GM13976 (cell line): ENCODE measurements at places on chromosomes 1 and 21.
A peak's percentile ranks its signal among the peaks of the same experiment; 100 is the strongest.

DNA sequence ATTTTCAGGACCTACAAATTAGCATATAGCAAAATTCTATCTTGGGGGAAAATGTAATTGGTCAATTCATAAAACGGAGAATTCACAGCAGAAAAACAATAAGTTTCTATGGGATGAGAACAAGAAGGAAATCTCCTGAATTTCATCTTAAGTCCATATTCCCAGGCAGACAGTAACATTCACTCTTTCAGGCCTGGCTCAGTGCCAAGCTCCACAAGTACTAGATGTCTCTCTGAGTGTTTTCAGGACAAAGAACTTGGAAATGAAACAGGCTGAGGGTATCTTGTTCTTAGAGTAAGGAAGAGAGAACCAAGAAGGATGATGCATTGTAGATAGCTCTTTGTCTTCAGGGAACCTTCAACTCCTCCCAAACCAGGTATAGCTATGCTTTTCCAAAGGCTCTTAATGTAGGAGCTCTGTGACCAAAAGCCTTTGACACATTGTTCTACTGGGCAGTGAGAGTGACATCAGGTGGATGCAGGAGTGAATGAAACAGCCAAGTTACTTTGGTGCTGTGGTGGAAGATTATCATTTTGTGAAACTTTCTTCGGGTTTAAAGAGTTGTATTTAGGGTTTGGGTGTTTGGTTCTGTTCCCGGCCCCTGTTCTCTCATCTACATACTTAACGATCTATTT lies 298.3 kb downstream of the GPATCH2 start:
- DNase-seq = no peak

DNA sequence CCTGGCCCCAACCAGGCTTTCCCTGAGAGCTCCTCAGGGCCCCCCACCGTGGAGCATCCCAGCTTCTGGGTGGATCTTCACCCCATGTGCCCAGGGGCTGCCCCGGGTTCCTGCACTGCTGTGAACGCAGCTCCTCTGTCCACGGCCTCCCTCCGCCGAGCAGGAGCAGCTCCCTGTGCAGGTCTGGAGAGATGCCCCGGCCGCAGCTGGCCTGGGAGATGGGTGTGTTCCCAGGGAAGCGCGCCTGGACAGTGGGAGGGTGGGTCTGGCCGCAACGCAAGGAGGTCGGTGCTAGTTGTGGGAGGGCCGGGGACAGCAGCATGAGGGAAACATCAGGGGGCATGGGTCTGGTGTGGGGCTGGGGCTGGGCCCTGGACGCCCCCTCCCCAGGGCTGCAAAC lies 71.3 kb downstream of the MORN1 start:
- DNase-seq = no peak

- DNase-seq = no peak
These were observed 58.1 kb downstream of the KIAA0040 start for GRCh38 chr1:175134500-175134899.

DNA sequence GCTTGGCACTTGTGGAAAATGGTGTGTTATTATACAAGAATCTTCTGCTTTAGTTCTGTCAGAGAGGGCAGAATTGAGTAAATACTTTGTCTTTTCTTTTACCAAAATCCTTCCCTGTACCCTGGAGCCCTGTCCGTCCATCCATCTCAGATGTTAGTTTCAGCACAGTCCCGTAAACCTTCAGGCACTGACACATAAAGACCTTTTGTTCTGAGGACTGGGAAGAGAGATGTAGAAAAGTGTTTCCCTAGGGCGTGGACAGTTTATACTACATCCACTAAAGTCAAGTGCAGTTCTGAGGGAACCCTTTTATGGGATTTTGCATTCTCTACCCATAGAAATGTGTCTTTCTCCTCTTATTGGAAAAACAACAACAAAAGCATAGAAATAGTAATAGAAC lies 162.4 kb downstream of the PDE4B start:
- no peak for DNase-seq

DNA sequence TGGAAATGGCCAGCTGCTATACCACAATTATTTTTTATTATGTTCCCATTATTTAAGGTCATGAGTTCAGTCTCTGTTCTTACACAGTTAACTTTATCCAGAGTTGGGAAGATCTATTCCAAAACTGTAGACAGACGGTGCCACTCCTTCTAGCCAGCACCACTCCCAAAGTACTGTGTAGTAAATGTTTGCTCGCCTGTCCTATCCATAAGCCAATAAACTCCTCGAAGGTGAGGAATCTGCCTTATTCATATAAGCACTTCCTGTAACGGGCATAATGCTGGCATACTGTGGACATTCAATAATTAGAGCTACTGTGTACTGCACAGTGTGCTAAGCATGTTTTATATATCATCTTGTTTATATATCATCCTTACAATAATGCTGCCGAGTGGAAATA lies 26.1 kb upstream of the STMN1 start:
- DNase-seq = no peak

- no peak for DNase-seq
These were observed 22.9 kb downstream of the NIPAL3 start for GRCh38 chr1:24438423-24438901.

- DNase-seq = no peak
These were observed 29.0 kb upstream of the CCDC190 start for GRCh38 chr1:162889989-162890388.

GRCh38 chr1:26269198-26269550 lies 10.7 kb upstream of the SH3BGRL3 start:
- DNase-seq = no peak

GRCh38 chr1:205396967-205397616 lies 24.8 kb downstream of the LEMD1 start:
- peak; percentile 54 for DNase-seq

GRCh38 chr1:87864676-87865075 lies 536.0 kb downstream of the LMO4 start:
- no peak for DNase-seq

GRCh38 chr21:15908187-15908586 lies 178.4 kb downstream of the USP25 start:
- no peak for DNase-seq

- DNase-seq = no peak
These were observed 80.4 kb downstream of the KIF26B start for GRCh38 chr1:245235156-245235555.

- no peak for DNase-seq
These were observed 186.1 kb downstream of the FGGY start for GRCh38 chr1:59482986-59483385.

DNA sequence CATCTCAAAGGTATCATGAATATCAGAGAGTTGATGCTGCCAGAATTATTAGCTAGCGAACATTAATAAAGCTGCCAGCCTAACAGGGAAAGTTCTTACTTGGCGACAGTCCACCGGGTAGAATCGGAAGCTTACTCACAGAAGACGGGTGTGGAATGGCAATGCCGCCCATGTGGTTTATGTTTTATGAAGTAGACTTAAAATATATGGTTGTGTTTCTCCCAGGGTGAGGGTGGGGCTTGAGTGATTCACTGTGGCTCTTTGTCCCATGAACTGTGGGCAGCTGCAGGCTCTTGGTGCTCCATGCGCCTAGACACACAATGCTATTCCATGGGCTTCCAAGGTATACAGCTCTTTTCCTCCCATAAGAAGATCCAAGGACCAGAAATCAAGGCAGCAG lies 162.7 kb downstream of the PIGK start:
- no peak for DNase-seq

GRCh38 chr1:10735563-10736305 lies 60.7 kb downstream of the CASZ1 start:
- DNase-seq = no peak

- no peak for DNase-seq
These were observed 54.4 kb upstream of the ACOT11 start for GRCh38 chr1:54493608-54494007.
